ENCODE measurements at places on chromosomes 6 and 20.

- DNase-seq = no peak
Observed at GRCh38 chr20:44056010-44056698, 130.8 kb downstream of the JPH2 start.

- no peak for DNase-seq
Observed at GRCh38 chr20:2871111-2871465, 2.2 kb upstream of the PTPRA start.

- no peak for DNase-seq
Observed at GRCh38 chr6:46787871-46788540, 5.2 kb upstream of the MEP1A start.

DNA sequence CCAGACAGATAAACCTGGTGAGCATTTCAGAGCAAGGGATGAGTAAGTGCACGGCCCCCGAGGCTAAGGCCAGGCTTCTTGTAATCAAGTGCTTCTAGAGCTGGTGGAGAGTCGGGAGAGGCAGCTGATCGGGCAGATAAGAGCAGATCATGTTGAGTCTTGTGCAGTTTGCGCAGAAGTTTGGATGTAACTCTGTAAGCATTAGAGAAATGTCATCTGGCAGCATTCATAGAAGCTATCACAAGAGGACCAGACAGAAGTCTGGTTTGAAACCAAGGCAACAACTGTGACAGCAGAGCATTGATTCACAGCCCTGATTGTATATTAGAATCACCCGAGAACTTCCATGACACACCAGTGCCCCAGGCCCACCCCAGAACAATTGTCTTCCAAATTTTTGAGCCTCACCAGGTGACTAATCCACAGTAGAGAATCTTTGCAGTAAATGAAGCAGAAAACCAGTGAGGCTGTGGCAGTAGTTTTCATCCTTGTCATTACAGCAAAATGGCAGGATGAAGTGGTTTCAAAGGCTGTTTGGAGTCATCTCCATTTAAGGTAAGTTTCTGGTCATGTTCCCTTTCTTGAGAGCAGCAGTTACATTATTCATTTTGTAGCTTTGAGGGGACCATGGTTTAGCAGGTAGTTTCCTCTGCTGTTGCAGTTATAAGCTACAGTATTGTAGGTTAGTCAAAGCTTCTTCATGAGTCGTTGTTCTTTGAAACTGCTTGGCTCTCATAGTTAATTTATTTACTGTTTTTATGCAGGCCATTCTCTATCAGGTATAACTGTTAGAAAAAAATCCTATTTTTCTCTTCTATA is 84.1 kb downstream of the RNF217 start:
- DNase-seq = no peak

- DNase-seq = no peak
Observed at GRCh38 chr20:6818033-6818808, 50.7 kb downstream of the BMP2 start.

Measured in GM12864 (cell line).